HepG2 (cell line): ENCODE measurements at places on chromosomes 4 and X.

- no peaks in the 10 kb centered on the region for H3K36me3 ChIP-seq
- no peak overlapping the region for H3K27ac ChIP-seq
- H3K4me3 ChIP-seq: no peak overlapping the region
Observed at GRCh38 chr4:142095886-142096605, 459.7 kb downstream of the IL15 start.

DNA sequence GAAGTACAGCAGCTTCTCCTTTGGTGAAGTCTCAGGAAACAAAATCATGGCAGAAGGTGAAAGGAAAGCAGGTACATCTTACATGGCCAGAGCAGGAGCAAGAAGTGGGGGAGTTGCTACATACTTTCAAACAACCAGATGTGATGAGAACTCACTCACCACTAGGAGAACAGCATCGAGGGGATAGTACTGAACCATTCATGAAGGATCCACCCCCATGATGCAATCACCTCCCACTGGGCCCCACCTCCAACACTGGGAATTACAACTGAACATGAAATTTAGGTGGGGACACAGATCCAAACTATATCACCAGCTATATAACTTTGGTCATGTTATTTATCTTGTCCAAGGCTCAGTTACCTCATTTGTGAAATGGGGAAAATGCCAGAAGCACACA is 159.4 kb downstream of the OPHN1 start:
- no peak overlapping the region for H3K4me3 ChIP-seq
- no peaks in the 10 kb centered on the region for H3K4me1 ChIP-seq
- DNase-seq: no peak
- H3K36me3 ChIP-seq: no peaks in the 10 kb centered on the region
- H3K27ac ChIP-seq: no peak overlapping the region

GRCh38 chrX:110418316-110419235 is 59.9 kb downstream of the RTL9 start:
- no peaks in the 10 kb centered on the region for H3K36me3 ChIP-seq
- no peak for DNase-seq
- H3K4me1 ChIP-seq: no peaks in the 10 kb centered on the region
- no peaks in the 10 kb centered on the region for H3K27me3 ChIP-seq
- H3K27ac ChIP-seq: no peak overlapping the region
- peak overlapping the region; percentile 51 for H3K4me3 ChIP-seq

DNA sequence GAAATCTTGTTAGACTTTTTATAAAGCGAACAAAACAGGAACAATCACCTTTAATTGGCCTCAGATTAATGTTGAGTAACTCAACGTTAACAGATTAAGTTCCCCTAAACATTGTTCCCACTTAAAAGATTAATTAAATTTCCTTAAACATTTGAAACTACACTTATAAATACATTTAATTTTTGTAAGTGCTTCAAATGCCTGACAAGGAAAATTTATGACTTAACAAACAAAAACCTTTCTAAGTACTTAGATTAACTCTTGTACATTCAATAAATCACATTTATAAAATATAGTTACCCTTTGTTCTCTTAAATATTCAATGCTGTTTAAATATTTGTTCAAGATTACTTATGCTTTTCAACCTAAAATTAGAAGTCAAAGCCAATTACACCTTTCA is 39.4 kb upstream of the OCIAD2 start:
- H3K27me3 ChIP-seq: no peaks in the 10 kb centered on the region
- H3K4me3 ChIP-seq: no peak overlapping the region
- no peak for DNase-seq
- H3K27ac ChIP-seq: no peak overlapping the region
- H3K36me3 ChIP-seq: no peaks in the 10 kb centered on the region

GRCh38 chr4:147366164-147366563 is 114.7 kb upstream of the EDNRA start:
- H3K4me1 ChIP-seq: no peaks in the 10 kb centered on the region
- no peak overlapping the region for H3K27ac ChIP-seq
- no peaks in the 10 kb centered on the region for H3K36me3 ChIP-seq
- no peak overlapping the region for H3K4me3 ChIP-seq

GRCh38 chr4:158590306-158590705 is 68.6 kb downstream of the RXFP1 start:
- H3K4me1 ChIP-seq: no peaks in the 10 kb centered on the region
- H3K4me3 ChIP-seq: no peak overlapping the region
- no peak overlapping the region for H3K27ac ChIP-seq
- no peaks in the 10 kb centered on the region for H3K36me3 ChIP-seq
- DNase-seq: no peak
- H3K27me3 ChIP-seq: no peaks in the 10 kb centered on the region

- no peaks in the 10 kb centered on the region for H3K4me1 ChIP-seq
- no peak overlapping the region for H3K27ac ChIP-seq
- no peaks in the 10 kb centered on the region for H3K27me3 ChIP-seq
- DNase-seq: no peak
- no peaks in the 10 kb centered on the region for H3K36me3 ChIP-seq
Observed at GRCh38 chrX:113545040-113545439, 704.4 kb upstream of the AMOT start.

GRCh38 chrX:48616576-48616975 is 19.3 kb downstream of the WDR13 start:
- no peak for DNase-seq
- no peak overlapping the region for H3K4me3 ChIP-seq
- H3K36me3 ChIP-seq: no peaks in the 10 kb centered on the region
- H3K4me1 ChIP-seq: peaks cover 31% of the 10 kb centered on the region

DNA sequence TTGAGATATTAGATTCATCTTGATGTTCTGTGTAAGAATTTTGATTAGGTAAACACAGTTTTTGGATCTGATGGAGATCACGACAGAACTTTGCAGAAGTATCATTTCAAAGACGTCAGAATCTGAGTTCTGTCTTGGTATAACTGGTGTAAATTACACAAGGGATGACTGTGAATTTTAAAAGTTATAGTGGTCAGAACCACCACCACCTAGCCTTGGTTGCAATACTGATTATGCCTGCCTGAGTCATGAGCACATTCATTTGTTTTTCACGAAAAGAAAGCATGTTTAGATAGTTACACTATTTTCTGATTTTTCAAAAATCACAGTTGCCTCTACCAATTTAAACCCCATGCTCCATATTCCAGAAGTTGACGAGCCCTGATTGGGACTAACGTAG is 54.8 kb downstream of the ZFX start:
- DNase-seq: no peak
- H3K36me3 ChIP-seq: peaks cover 27% of the 10 kb centered on the region; the same call in 2 of the 3 replicates
- no peaks in the 10 kb centered on the region for H3K27me3 ChIP-seq
- peaks cover 46% of the 10 kb centered on the region for H3K4me1 ChIP-seq
- H3K4me3 ChIP-seq: no peak overlapping the region

DNA sequence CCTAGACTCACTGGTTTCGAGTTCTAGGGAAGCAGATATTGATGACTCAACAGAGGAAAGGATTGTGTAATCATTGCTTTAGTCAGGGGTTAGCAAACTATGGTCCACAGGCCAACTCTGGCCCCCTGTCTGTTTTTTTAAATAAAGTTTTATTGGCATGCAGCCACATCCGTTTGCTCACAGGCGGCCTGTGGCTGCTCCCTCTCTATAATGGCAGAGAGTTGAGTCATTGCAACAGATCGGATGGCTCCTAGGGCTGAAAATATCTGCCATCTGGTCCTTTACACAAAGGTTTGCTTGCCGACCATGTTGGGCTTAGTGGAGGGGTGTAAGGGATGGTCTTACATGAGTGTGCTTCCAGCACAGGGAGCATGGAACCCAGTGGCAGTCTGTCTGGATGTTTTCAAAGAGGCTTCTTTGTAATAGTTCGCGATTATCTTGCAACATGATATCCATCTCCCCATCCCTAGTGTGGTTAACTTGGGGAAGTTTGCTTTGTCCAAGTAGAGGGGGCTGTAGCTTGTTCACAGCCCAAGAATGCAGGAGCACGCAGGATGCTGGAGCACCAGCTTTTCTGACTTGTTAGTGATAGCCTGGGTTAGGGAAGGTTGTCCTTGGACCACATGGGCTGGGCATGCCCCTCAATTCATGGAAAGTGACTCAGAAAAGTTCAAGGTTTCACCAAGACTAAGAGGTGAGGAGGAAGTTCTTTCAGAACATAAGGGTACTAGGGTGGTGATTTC is 59.3 kb upstream of the CLDN34 start:
- no peak for DNase-seq
- no peak overlapping the region for H3K27ac ChIP-seq
- H3K4me1 ChIP-seq: 0 out of 2 replicates have a peak, but pooled peaks cover 12% of the 10 kb centered on the region
- H3K4me3 ChIP-seq: no peak overlapping the region

GRCh38 chr4:152374153-152374552 is 161.7 kb downstream of the FBXW7 start:
- no peaks in the 10 kb centered on the region for H3K4me1 ChIP-seq
- no peaks in the 10 kb centered on the region for H3K27me3 ChIP-seq
- H3K27ac ChIP-seq: no peak overlapping the region
- no peaks in the 10 kb centered on the region for H3K36me3 ChIP-seq

- H3K27ac ChIP-seq: no peak overlapping the region
- no peaks in the 10 kb centered on the region for H3K4me1 ChIP-seq
- no peaks in the 10 kb centered on the region for H3K36me3 ChIP-seq
- no peaks in the 10 kb centered on the region for H3K27me3 ChIP-seq
- peak; percentile 1 for DNase-seq
- no peak overlapping the region for H3K4me3 ChIP-seq
Observed at GRCh38 chr4:171130256-171130801, 682.9 kb upstream of the GALNTL6 start.

DNA sequence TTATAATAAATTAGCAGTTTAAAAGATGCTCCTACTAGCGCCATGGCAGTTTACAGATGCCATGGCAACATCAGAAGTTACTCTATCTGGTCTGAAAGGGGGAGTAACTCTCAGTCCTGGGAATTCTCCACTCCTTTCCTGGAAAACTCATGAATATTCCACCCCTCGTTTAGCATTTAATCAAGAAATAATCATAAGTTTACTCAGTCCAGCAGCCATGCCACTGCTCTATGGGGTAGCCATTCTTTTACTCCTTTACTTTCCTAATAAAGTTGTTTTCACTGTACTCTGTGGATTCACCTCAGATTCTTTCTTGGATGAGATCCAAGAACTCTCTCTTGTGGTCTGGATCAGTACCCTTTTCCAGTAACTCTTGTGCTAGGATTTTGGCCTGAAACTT is 52.3 kb downstream of the GUCY1B1 start:
- no peaks in the 10 kb centered on the region; the same call in 1 of the 2 replicates for H3K27me3 ChIP-seq
- no peaks in the 10 kb centered on the region for H3K4me1 ChIP-seq
- H3K27ac ChIP-seq: no peak overlapping the region
- no peak for DNase-seq

DNA sequence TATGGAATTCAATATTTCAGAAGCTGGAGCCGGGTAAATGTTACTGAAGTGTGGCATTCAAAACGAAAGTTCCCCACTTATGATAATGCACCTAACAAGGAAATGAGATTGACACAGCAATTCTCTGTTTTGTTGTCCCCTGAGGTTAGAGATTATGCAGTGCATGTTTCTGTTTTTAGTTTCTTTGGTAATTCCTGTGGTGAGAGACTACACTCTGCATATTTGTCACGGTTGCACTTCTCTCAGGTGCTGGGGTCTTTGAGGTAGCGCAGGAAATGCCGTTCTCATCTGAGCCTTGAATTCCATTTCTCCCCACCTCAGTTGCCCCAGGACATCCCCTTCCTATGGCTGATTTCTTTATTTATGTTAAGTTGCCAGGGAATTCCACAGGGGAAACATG is 15.3 kb upstream of the BEND4 start:
- H3K4me1 ChIP-seq: no peaks in the 10 kb centered on the region
- H3K27me3 ChIP-seq: no peaks in the 10 kb centered on the region
- no peak for DNase-seq
- H3K4me3 ChIP-seq: no peak overlapping the region
- H3K36me3 ChIP-seq: no peaks in the 10 kb centered on the region
- H3K27ac ChIP-seq: no peak overlapping the region

DNA sequence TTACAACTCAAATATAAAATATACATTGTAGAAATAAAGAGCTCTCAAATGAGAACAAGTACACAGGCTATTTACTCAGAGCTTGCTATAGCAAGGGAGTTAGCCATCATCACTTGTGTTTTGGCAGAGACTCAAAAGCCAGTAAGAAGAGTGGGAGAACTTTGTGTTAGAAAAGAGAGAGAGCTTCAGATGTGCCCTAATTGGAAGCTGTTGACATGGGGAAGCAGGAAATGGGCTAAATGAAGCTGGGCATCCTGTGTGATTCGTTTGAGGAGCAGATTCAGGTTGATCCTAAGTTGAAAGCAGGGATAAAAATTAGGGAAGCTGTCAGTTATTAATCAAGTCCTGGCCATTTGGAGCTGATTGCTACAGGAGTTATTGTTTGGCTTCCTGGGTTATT is 207.4 kb upstream of the MAOA start:
- H3K4me3 ChIP-seq: no peak overlapping the region
- no peaks in the 10 kb centered on the region for H3K27me3 ChIP-seq
- no peaks in the 10 kb centered on the region for H3K36me3 ChIP-seq
- H3K27ac ChIP-seq: no peak overlapping the region
- no peaks in the 10 kb centered on the region for H3K4me1 ChIP-seq
- no peak for DNase-seq

- no peaks in the 10 kb centered on the region for H3K36me3 ChIP-seq
- DNase-seq: no peak
- no peaks in the 10 kb centered on the region for H3K4me1 ChIP-seq
Observed at GRCh38 chr4:71195924-71196323, 142.9 kb upstream of the SLC4A4 start.

- no peak overlapping the region for H3K4me3 ChIP-seq
- no peak overlapping the region for H3K27ac ChIP-seq
- H3K27me3 ChIP-seq: no peaks in the 10 kb centered on the region
- DNase-seq: no peak
Observed at GRCh38 chr4:29861307-29861706, 858.9 kb upstream of the PCDH7 start.

- no peak overlapping the region for H3K27ac ChIP-seq
- peak; percentile 64 for DNase-seq
- no peaks in the 10 kb centered on the region for H3K27me3 ChIP-seq
- H3K36me3 ChIP-seq: no peaks in the 10 kb centered on the region
Observed at GRCh38 chr4:138090150-138090917, 151.8 kb downstream of the SLC7A11 start.

- no peak overlapping the region for H3K4me3 ChIP-seq
- H3K27ac ChIP-seq: no peak overlapping the region
- DNase-seq: no peak
- H3K4me1 ChIP-seq: peaks cover 79% of the 10 kb centered on the region
Observed at GRCh38 chr4:183142571-183143550, 43.8 kb downstream of the WWC2 start.

DNA sequence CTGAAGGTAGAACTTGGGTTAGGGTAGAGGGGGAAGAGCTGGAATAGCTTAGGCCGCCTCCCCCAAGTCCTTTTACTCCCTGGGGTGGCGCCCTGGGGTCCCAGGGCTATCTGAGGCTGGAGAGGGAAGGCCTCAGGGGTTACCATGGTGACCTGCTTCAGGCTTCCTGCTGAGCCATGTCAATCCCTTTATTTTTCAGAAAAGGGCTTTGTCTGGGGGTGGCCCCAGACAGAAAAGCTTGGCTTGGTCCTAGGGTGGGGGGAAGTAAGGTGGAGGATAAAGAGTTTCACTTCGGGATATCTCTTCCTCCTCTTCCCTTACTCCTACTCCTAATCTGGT is 6.3 kb downstream of the EFNB1 start:
- H3K36me3 ChIP-seq: no peaks in the 10 kb centered on the region
- no peak overlapping the region for H3K4me3 ChIP-seq

GRCh38 chrX:68433155-68433980 is at the start of gene OPHN1:
OPHN1 (minus strand) TSS chrX:68433495; CDS start chrX:68433020, 475 bp downstream.
- peak within 1 kb of the TSS; percentile 27 for H3K27ac ChIP-seq
- DNase-seq: peak; percentile 29
- H3K27me3 ChIP-seq: no peaks in the 10 kb centered on the region
- H3K36me3 ChIP-seq: no peaks in the 10 kb centered on the region

GRCh38 chrX:56729152-56729850 is at the start of gene NBDY:
NBDY (plus strand) TSS chrX:56729243; CDS start chrX:56729354, 111 bp downstream.
- H3K27ac ChIP-seq: no peak within 1 kb of the TSS
- peak within 1 kb of the TSS; percentile 66 for H3K4me3 ChIP-seq
- H3K27me3 ChIP-seq: no peaks in the 10 kb centered on the region
- no peak for DNase-seq

- no peak overlapping the region for H3K4me3 ChIP-seq
- no peak for DNase-seq
- H3K36me3 ChIP-seq: no peaks in the 10 kb centered on the region; the same call in 1 of the 2 replicates
- no peak overlapping the region for H3K27ac ChIP-seq
- no peaks in the 10 kb centered on the region for H3K4me1 ChIP-seq
Observed at GRCh38 chr4:25346913-25347312, 30.1 kb upstream of the ANAPC4 start.
